ENCODE measurements at places on chromosomes 5 and 9.

DNA sequence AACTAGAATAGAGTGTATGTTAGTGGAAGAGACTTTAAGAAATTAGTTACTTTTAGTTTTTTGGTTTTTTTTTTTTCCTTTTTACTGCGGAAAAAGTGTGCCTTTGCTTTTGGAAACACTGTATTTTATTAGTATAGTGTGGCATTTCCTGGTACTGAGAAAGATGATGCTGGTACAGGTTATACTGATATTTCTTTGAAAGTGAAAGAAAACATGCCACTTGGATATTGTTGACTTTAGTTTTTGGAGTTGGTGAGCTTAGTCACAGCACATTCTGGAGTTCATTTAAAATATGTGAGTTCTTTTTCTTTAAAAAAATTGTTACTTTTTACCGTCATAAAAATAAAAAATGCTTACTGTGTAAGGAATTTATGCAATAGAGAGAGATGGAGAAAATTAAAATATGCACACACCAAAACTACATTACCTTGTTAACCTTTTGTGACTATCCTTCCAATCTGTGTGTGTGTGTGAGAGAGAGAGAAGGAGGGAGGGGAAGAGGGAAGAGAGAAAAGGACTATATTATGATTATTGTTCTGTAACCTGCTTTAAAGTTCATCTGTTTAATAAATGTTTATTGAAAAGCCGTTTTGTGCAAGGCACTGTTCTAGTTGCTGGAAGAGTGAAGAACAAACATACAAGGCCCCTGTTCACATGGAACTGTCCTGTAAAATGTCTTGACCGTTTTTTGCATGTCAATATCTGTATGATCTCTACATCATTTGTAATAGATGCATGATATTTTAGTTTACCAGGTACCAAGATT lies 1.9 kb downstream of the UGCG start:
- no peak for DNase-seq

GRCh38 chr9:122053567-122054350 lies 39.3 kb downstream of the TTLL11 start:
- no peak for DNase-seq

DNA sequence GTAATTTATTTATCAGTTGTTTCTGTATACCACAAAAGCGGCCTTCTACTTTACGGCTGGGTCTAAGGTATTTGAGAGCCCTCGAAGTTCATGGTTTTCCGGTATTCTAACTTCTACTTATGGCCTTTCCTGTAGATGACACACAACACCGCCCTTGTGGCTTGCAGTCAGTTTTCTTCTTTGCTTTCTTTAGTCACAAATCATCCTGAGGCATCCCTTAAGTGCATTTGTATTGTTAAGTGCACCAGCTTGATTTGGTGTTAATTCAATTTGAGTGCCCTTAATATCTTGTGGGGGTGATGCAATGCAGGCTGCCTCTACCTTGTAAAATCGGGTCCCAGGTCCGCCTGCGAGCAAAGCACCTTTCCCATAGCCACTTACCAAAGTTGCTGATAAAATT lies 511.9 kb downstream of the CCDC171 start:
- no peak for DNase-seq

DNA sequence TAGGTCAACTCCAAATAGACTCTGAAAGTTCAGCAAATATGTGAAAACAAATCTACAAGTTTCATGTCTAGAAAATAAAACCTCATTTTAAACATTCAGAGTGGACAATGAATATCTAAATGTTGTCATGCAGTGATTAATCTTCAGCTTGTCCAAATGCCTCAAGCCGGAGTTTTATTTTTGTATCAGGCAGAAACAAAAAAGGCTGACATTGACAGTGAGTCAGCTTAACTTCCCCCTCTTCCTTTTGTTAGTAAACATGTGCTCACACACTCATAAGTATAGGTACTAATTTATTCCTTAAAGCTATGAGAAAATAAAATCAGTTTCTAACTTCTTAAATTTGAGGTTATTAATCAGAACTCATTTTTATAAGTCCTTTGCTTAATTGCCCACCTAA lies 467.9 kb upstream of the DAB2 start:
- DNase-seq = no peak

DNA sequence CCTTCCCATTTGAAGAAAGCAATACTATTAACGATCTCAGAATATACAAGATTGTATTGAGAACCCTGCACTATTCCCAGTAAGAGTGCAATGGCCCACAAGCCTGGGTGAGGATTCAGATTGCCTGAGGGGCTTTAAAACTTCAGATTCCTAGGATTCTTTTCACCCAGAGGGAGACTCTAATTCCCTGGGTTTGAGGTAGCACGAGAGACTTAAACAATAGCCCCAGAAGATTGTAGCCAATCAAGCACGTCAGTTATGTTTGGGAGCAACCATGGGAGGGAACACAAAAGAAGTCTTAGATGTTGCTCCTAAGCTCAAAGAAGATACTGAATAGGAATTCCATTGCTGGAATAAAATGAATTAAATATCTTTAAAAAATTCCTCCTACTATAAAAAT lies 17.9 kb downstream of the MRPS27 start:
- no peak for DNase-seq

DNA sequence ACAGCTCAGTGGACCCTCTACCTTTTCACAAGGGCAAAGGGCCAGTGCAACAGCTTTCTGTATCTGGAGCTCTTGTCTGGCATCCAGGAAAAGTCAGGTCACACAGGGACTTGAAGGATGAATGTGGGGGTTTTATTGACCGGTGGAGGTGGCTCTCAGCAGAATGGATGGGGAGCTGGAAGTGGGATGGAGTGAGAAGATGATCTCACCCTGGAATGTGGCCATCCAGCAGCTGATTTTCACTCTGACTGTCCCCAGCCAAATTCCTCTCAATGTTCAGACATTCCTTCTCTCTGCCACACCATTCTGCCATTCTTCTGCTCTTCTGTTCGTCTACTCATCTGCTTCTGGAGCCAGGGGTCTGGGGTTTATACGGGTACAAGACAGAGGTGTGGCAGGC lies 1119.9 kb downstream of the TAF11L14 start:
- DNase-seq = no peak

DNA sequence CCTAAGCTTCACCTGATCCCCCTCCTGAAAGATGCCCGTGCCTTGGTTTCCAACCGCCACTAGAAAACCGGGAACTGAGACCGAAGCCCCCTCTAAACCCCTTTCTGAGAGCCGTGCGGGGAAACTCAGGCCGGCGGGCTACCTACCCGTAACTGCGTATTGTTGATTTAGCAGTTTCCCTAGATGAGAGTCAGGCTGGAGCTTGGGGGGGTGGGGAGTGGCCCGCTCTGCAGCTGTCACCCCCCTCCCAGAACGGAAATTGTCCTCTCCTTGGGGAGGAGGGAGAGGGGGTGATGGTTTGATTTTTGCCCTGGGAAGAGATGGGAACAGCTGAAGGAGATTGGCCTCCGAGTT lies 2.5 kb downstream of the CXXC5 start:
- no peak for DNase-seq

DNA sequence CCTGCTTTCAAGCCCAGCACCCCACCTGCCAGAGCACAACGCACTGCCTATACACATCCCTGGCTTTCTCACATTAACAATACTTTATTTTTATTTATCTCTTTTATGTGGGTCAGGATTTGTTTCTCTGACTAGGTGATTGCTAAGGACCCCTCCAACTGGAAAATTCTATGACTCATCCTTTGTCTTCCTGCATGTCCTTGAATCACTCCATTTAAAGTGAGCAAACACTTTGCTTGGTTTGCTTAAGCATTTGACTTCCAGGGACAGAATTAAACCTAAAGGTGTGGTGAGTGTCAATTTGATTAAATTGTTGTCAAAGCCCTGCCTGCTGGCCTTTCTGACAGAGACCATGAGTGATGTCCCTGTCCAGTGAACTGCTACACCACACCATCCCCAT lies 536.5 kb upstream of the BRINP1 start:
- DNase-seq = no peak

GRCh38 chr5:58787987-58788386 lies 205.1 kb downstream of the RAB3C start:
- DNase-seq = no peak

- DNase-seq = no peak
These were observed 30.8 kb downstream of the LCP2 start for GRCh38 chr5:170266570-170267381.

Data from GF-D8 (cell line).